ENCODE measurements at places on chromosomes 12 and 14.

- no peak for DNase-seq
Observed at GRCh38 chr14:104638190-104638589, 33.6 kb upstream of the TMEM179 start.

GRCh38 chr14:46344327-46344937, 307.1 kb downstream of the RPL10L start:
- no peak for DNase-seq

GRCh38 chr14:39430762-39431415, 1.3 kb downstream of the FBXO33 start:
- DNase-seq: no peak

DNA sequence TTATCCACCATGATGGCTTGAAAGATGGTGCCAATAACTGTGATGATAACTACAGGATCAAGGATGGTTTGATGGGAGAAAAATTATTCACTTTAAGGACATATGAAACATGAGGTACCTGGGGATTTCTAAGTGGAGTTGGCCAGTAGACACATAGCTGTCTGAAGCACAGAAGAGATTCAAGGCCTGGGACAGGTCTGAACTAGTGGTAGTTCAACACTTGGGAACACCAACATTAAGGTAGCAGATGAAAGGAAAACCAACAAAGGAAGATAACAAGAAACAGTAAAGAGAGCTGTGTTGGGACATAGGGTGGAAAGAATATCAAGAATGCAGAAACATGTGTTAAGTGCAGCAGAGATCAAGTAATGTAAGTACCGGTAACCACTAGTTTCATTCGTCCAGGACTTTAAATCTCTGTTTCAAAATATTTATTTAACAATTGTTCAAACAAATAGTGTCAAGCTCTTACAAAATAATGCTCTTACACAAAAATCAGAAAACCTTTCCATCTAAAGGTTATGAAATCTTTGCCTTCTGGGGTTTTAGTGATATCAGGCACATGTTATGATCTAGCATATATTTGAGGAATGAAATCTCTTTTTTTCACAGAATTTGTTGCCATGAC, 104.7 kb downstream of the ST8SIA1 start:
- no peak for DNase-seq

DNA sequence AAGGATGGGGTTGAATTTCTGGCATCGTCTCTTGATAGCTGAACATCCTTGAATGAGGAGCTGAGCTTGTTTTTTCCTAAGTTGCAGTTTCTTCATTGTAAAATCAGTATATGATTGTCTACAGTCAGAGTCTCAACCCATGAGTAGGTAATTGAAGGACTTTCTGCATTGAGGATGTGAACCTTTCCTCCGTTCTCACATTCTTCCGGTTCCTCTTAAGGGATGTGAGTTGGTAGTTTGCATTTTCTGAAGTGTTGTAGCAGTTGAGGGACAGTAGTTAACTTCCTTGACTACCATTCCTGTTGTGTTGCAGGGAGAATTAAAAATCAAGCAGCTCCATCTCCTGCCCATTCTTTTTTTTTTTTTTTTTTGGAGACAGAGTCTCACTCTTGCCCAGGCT, 19.1 kb downstream of the TPCN1 start:
- no peak for DNase-seq

DNA sequence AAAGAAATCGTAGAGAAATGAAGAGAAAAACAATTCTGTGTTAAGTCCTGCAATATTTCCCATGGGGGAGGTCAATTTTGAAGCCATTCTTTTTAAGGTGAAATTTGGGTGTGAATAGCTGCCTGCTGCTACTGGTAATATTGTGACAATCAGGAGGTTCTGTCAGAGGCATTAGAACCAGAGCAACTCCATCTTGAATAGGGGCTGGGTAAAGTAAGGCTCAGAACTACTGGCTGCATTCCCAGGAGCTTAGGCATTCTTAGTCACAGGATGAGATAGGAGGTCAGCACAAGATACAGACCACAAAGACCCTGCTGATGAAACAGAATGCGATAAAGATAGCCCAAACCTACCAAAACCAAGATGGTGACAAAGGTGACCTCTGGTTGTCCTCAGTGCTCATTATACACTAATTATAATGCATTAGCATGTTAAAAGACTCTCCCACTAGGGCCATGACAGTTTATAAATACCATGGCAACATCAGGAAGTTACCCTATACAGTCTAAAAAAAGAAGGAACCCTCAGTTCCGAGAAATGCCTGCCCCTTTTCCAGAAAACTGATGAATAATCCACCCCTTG, 24.8 kb upstream of the MTHFD1 start:
- DNase-seq: no peak

DNA sequence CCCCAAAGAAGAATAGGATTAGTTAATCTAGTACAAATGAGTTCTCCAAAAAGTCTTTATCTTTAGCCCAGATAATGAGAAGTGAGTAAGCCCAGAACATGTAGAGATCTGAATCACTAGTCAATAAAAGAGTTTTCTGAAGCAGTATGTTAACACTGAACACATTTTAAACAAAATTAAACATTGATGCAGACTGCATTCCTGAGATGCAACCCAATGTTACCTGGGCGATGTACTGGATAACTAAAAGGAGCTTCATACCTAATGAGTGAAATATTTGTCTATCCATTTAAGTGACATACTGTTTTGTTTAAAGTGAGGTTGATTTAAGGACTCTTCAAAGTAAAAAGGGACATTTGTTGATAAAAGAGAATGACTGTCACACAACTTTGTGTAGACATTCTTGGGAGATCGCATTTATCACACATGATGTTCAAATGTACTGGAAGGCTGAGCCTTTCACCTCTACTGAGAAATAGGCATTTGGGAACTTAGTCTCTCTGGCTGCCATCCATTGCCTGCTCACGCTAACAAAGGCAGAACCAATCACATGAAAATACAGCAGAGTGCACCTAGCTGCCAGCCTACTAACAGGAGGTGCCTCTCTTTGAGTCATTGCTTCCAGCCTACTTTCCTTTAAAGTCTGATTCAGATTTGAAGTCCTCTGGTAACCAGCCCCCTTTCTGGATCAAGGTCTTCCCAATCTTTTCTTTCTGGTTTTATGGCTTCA, 287.7 kb downstream of the BTG1 start:
- no peak for DNase-seq

DNA sequence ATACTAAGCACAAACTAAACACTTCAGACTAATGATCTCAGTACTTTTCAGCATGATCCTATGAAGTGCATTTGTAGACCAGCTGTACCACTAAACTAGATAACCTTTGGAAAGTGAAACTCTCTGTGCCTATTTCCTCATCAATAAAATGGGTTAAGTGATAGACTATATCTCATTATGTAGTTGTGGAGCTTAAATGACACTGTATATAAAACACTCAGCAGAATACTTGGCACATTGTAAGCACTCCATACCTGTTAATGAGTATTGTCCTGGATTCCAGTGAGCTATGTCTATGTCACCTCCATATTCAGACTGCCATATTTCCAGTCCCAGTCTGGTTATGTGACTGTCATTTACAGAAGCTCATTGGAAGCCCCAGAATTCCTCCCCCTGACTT, 44.4 kb downstream of the RTN1 start:
- DNase-seq: no peak

- no peak for DNase-seq
Observed at GRCh38 chr14:51442513-51443175, 202.6 kb downstream of the TMX1 start.

DNA sequence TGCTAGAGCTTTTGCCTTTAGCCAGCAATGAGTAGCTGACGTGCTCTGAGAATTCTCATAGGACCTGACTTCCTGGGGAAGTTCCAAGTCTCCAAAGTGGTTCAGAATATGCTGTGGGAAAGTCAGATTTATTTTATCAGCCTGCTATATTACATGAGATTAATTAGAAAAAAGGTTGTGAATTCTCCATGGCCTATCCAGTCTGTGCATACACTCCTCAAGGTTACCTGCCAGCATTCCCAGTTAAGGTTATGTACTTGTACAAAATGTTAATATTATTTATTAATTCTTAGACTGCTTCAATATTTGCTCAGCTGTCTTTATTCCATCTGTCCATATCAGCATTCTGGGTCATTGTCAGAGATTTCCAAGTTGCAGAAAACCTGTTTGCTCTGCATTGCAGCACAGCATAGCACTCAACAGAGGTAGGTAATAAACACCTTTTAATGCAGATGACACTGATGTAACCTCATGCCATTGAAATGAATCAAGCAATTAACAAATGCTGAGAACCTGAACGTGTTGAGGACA, 2.7 kb upstream of the SEL1L start:
- DNase-seq: no peak

GRCh38 chr12:68866950-68867349, 59.0 kb downstream of the MDM2 start:
- no peak for DNase-seq

DNA sequence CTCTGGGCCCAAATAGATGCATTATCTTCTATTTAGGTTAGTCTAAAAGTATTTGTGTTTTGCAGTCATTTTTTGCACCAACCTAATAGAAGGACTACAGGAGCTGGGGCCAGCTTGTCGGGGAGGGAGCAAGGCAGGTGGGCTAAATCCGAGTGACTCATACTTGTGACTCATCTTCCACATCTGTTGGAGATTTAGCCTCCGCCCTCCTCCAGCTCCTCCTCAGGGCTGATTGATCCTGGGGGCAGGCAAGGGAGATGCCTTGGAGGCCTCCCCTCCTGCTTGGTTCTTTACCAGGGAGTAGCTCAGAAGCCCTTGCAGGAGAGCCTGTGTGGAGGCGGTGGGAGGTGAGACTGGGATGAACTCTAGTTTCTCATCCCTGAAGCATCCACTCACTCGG, 27.9 kb downstream of the RHOF start:
- DNase-seq: no peak

DNA sequence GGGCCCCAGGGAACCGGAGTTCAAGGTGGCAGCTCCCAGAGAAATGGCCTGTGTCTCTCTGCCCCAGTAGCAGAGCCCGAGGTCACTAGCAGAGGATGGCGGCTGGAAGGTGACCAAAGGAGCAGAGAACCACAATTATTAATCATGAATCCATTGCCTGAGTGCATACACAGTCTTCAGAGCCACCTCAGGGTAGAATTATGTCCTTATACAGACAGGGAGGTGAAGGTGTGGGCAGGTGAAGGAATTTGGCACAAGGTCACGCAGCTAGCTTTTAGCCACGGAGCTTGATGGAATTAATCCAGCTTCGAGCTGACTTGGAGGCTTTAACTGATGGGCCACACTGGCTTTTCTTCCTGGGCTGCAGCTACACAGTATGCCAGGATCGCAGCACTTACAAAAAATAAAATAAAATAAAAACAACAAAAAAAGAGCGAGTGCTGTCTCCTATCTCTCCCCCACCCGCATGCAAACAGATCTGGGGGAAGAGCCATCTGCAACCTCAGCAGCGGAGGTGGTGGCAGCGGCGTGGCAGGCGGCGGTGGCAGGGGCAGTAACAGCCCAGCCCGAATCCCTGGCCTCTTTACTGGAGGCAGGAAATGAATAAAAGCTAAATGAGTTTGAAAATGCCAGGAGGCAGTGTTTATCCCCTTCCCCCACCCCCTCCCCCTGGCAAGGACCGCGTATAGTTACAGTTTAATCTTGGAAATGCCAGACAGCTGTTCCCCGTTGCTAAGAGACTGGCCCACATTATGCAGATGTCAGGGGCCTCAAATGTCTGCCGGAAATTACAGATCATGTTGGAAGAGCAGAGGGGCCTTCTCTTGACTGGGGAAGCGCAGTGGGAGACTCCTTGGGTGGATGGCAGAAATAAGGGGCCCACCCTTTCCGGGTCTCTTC, 93.5 kb downstream of the LRRC74A start:
- no peak for DNase-seq

DNA sequence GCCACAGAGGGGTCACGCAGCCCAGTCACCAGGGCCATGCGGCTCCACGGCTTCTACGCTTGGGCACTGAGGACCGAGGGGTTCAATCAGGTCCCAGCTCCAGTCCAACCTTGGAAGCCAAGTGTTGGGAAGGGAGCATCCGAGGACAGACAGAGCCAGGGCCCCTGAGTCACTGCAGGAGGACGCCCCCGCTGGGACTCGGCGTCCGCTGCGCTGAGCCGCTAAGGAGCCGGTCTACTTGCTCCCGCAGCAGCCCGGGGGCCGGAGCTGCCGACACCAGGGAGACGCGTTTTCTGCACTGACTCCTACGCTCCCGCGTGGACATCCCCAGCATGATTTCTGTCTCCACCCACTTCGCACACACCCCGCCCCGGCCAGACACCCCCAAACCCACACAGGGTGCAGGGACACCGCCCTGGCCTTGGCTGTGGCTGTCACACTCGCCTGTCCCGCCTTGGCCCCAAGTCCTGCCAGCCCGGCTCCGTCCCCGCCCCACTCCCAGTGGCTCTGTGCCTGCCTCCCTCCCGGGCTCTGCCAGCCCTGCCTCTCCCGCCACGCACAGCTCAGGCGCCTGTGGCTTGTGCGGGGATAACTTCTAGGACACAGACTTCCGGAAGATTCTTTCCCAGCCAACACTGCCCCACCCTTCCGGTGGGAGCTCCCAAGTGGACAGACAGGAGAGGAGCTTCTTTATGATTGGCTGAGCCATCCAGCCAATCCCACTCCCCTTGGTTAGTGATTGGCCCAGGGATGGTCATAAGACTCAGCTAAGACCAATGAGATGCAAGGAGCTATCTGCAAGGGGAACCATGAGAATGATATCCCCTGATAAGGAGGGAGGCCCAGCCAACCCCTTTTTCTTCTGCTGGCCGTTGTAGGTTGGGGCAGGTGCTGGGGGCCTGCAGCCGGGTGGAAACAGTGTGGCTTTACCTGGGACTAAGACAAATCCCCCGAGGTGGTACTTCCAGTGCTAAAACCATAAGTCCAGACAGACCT, 118.9 kb upstream of the SFSWAP start:
- DNase-seq: no peak

DNA sequence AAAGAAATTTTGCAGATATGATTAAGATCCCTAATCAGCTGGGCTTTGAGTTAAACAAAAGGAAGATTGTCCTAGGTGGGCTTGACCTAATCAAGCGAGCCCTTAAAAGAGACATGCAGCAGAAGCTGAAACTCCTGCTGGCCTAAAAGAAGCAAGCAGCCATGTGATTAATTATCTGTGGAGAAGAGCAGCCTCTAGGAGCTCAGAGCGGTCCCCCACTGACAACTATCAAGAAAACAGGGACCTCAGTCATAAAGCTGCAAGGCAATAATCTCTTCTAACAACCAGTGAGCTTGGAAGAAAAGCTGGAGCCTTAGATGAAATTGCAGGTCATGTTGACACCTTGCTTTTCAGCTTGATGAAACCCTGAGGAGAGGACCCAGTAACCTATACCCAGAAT, 288.9 kb upstream of the CLEC14A start:
- DNase-seq: no peak

DNA sequence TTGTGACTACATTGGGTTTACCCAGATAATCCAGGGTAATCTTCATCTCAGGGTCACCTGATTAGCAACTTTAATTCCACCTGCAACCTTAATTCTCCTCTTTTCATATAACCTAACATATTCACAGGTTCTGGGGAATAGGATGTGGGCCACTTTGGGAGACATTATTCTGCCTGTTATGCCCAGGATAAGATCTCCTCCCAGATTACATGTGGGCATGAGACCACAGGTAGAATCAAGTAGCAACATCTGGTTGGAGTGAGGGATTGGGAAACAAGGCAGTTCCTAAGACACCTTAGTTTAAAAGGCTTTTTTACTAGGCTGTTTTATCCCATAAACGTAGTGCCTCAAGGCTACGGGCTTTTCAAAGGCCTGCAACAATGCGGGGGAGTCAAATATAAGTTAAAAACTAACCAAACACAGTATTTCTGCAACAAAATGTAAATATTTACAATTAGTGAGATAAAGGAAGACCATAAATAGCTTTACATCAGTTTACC, 181.5 kb downstream of the FOXA1 start:
- DNase-seq: no peak

Measured in esophagus squamous epithelium (tissue), 5 donors.